ENCODE measurements at places on chromosomes 1 and 21.

DNA sequence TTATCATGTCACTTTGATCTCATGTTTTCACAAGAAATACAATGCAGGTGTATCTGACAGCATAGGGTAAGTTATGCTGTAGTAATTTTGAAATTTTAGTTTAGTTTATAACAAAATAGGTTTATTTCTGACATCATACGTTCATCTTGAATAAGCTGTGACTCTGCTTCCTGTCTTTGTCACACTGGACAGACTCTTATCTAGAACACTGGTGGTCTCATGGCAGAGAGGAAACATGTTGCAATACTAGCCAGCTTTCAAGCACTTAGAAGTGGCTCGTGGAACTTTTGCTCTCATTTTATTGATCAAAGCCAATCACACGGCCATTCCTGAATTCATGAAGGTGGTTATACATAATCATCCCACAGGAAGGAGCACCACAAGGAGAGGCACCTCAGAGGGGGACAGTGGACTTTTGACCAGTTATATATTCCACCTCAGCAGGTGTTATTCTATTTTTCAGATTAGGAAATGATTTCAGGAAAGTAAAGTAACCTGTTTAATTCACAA, 46.5 kb downstream of the CYP2J2 start:
- no peak for DNase-seq

DNA sequence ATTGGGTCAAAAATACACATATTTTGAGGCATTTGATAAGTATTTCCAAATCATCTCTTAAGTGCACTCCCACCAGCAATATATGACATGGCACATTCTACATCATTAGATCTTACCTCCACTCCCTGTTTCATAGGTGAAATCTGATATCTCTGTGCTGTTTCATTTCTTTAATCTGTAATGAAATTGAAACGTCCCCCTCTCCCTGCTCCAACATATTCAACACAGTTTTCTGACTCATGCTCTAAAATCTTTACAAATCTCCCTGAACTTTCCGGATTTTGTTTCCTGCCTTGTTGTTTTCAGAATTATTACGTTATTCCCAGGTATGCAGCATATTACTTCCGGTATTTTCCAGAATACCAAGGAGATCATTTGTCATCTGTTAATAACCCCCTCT, 66.1 kb upstream of the AKT3 start:
- DNase-seq: no peak

GRCh38 chr21:43810505-43811261, 21.3 kb downstream of the RRP1 start:
- peak; percentile 98 for DNase-seq

GRCh38 chr1:233614743-233615521, 1.0 kb downstream of the KCNK1 start:
- DNase-seq: no peak

GRCh38 chr1:230317823-230318819, 108.0 kb downstream of the PGBD5 start:
- no peak for DNase-seq

DNA sequence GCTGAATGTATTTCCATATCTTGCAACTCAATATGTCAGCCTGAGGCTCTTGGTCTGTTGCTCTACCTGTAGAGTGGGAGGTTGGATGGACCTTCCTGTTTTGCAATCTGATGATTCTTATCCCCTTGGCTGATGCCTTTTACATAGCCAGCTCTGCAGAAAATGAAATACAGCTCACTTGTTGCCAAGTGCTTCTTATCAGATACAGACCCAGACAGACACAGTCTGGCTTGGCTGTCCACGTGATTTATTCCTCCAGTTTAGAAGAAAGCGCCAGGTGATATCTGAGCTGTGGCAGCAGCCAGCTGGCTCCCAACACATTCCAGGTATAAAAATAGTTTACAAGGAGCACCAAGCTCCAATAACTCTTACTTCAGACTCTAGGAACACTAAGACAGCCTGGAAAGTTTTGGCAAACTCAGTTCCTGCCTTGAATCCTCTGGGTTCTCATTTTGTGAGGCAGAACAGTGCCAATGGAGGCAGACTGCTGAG, 479.2 kb upstream of the USP24 start:
- no peak for DNase-seq

DNA sequence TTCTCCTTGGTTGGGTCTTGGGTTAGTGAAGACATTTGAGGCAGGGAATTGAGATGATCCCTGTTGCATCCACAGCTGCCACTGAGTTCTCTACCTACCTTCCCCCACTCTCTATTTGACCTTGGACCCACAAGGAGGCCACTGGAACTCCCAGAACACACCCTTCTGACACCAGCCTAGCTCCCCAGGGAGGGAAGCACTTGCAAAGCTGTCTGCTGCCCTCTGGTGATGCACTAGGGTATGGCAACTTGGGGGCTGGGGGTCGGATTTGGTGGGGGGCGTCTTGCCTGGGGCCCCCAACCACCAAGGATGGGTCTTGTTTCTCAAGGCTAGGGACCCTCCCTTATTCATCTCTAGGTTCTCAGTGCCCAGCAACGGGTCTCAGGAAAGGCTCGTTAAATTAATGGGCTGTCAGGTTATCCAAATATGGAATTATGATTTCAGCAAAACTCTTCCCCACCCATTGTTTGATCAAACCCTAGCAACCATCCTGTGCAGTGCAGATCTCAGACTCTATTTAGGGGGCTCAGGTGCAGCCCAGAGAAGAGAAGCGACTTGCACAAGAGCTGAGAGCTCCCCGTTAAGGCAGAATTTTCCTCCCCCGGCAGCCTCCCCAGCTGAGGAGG, 177.8 kb upstream of the KLHDC7A start:
- DNase-seq: peak; percentile 9

DNA sequence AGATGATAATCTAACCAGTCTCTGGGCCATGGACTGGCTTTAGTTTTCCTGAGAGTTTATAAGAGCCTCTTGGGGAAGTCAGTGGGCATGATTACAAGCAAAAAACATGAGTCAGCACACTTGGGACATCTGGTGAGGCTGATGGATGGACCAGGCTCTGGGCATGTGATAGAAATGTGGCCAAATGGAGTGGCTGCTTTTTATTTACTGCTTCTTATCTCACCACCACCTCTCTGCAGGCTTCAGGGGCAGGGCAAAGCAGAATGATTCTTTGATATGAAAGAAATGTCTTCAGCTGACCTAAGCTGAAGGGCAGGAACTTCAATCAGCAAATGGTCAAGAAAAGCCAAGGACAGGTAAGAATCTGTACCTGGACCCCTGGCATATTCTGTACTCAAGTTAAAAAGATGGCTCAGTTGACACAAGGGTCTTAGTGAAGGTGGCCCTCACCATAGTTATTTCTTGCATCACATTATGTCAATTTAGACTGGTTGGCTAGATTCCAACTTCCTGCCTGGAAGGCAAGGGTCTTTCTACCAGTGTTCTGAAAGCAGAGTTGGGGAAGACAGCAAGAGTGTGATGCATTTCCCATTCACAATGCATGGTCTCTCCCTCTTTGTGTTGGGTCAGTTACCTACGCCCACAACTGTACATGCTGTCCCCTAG, 162.8 kb downstream of the FASLG start:
- DNase-seq: no peak

- DNase-seq: peak; percentile 35
These were observed 11.9 kb downstream of the MEF2D start for GRCh38 chr1:156488566-156489165.

- no peak for DNase-seq
These were observed 12.1 kb downstream of the TRIM46 start for GRCh38 chr1:155185783-155186066.

GRCh38 chr1:107294686-107295085, 153.8 kb downstream of the NTNG1 start:
- DNase-seq: no peak

GRCh38 chr1:174880171-174880570, 119.6 kb upstream of the CACYBP start:
- no peak for DNase-seq

- no peak for DNase-seq
These were observed 34.6 kb upstream of the RRP15 start for GRCh38 chr1:218250492-218250891.

DNA sequence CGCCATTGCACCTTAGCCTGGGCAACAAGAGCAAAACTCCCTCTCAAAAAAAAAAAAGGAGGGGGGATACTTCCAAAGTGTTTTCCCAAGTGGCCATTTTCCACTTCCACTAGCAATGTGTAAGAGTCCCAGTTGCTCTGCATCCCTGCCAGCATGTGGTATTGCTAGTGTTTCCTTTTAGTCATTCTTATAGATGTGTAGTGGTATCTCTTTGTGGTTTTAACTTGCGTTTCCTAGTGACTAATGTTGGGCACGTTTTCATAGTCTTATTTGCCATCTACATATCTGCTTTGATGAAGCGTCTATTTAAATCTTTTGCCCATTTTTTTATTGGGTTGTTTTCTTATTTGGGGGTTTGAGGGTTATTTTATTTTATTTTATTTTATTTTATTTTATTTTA, 31.1 kb downstream of the INAVA start:
- DNase-seq: no peak

DNA sequence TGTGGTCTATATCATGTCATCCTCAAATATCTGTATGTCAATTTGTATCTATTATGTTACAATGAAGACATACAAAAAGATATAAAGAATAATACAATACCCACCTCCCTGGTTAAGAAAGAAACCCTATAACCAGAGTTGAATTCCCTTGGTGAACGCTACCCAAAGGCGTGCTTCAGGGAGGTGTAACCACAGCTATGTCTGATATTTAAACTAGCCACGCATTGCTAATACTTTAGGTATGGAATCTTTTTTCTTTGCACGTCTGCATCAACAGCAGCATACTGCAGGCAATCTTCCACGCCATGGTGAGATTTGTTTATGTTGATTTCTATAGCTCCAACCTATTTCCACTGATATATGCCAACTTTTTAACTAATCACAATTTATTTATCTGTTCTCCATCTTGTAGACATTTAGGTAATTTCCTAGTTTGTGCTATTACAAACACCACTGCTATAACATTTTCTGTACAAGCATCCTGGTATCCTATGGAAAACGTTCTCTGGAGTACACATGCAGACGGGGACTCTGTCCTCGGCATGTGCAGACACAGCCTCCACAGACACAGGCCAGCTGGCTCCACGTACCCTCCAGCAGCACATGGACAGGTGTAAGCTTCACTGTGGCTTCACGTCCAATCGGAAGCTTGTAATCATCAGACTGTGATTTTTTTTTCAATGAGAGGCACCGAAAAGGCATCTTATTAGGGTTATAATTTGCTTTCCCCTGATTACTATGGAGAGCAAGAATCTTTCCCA, 58.5 kb downstream of the HSF2BP start:
- no peak for DNase-seq

- DNase-seq: no peak
These were observed 35.4 kb downstream of the TRIT1 start for GRCh38 chr1:39847940-39848339.

GRCh38 chr21:36780861-36781260, 81.9 kb downstream of the SIM2 start:
- DNase-seq: no peak

DNA sequence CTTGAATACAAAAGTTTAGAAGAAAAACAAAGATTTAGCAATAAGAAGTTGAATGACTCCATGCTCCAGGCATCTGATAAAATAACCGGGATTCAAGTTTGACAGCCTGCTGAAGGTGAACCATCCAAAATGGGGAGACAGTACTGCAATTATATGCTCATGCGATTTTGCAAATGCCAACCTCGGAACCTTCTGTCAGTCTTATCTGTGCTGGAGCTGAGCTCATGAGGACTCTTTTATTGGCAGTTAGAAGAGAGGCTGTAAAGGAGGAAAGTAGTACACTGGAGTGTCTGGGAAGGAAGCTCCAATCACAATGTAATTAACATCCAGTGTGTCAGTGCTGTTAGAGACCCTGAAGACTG, 170.0 kb downstream of the GALNT2 start:
- DNase-seq: no peak

DNA sequence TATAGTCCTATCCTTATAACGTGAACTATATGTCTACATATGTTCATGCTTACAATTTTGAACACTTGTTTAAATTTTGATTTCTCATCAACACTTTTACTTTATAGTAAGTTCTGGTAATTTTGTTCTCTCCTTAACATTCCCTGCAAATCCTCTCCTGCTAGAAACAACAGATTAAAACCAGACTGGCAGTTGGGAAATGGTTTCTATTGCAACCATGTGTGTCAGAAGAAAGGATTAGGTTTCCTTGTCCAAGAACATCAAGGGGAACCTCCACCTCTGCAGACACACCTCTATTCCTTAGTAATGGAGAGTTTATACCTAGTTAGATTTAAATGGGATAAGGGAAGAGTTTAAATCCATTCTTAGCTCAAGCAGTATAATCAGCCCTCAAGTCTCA, 3.3 kb upstream of the WARS2 start:
- DNase-seq: no peak

- DNase-seq: no peak
These were observed 60.4 kb downstream of the KIF21B start for GRCh38 chr1:200963076-200963475.

DNA sequence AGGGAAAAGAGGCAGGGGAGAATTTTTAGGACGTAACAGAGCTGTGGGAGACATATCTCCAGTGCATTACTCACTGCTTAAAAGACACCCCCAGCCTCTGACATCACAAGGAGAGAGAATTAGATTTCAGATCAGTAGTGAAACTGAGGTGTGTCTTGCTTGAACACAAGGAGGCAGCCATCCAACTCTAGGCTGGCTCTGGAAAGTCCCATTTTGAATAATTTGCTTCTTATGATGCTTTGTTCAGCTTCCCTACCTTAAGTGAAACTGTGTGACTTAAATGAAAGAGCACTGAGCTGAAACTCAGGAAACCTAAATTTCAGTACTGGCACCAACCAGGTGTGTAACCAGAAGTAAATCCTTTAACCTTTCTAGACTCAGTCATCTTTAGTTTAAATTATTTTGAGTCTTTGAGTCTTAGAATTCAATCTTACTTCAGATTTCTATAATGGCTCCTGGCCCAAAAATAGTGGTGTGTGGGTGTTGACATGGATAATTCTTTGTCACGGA, 251.6 kb upstream of the SGIP1 start:
- peak; percentile 64 for DNase-seq

DNA sequence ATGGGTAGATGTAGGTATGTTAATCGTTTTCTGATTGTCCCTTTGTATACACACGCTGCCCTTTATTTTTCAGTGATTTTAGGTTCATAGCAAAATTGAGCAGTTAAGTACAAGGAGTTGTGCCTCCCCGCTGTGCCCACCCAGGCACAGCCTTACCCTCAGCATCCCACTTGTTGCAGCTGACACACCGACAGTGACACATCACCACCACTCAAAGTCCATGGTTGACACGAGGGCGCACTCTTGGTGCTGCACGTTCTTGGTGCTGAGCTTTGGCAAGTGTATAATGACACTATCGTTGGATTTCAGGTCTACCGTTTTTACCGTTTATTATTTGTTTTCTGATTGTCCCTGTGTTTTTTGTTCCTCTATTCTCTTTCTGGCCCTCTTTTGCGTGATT, 15.6 kb downstream of the C1orf159 start:
- no peak for DNase-seq

DNA sequence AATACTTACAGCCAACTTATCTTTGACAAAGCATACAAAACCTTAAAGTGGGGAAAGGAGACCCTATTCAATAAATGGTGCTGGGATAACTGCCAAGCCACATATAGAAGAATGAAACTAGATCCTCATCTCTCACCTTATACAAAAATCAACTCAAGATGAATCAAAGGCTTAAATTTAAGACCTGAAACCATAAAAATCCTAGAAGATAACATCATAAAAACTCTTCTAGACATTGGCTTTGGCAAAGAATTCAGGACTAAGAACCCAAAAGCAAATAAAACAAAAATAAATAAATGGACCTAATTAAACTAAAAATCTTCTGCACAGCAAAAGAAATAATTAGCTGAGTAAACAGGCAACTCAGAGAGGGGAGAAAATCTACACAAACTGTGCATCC, 335.6 kb upstream of the PBX1 start:
- no peak for DNase-seq

Data from activated naive CD8-positive, alpha-beta T cell treated with anti-CD3 and anti-CD28 coated beads, Interleukin-2, amount 50 U/mL, for 24 hours (primary cell).